Prostate gland (tissue), 2 donors: ENCODE measurements at places on chromosomes 5 and 9.

GRCh38 chr9:18951936-18952335 is 81.1 kb downstream of the SAXO1 start:
- no peak for DNase-seq

- DNase-seq: no peak
Observed at GRCh38 chr9:113026200-113026599, 14.2 kb upstream of the ZNF883 start.

GRCh38 chr9:127904561-127905003 is 5.2 kb upstream of the ST6GALNAC6 start:
- peak; percentile 74 for DNase-seq

GRCh38 chr5:132378580-132378979 is 9.1 kb downstream of the SLC22A5 start:
- DNase-seq: no peak

- DNase-seq: no peak
Observed at GRCh38 chr5:93723005-93723404, 18.4 kb downstream of the POU5F2 start.

- peak; percentile 32 for DNase-seq
Observed at GRCh38 chr5:68216245-68217046, 890 bp downstream of the PIK3R1 start.

DNA sequence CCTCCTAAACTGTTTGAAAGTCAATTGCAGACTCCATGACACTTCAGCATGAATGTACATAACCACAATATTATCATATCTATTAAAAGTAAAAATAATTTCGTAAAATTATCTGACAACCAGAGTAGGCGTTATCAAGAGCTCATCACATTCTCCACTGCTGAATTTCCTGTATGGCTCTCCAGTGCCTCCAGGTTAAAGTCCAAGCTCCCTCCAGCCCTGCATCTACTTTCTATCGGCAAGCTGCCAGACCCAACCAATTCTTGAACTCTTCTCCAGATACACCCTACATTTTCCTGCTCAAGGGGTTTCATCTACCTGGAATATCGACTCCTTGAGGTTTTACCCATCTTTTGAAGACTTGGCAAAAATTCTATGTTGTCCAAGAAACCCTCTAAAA is 74.5 kb upstream of the TBC1D2 start:
- DNase-seq: no peak

- no peak for DNase-seq
Observed at GRCh38 chr5:147544556-147544955, 34.7 kb upstream of the DPYSL3 start.
